ENCODE measurements at places on chromosomes 5 and 9.

GRCh38 chr5:169367861-169368260, 66.9 kb upstream of the SLIT3 start:
- no peak for DNase-seq

DNA sequence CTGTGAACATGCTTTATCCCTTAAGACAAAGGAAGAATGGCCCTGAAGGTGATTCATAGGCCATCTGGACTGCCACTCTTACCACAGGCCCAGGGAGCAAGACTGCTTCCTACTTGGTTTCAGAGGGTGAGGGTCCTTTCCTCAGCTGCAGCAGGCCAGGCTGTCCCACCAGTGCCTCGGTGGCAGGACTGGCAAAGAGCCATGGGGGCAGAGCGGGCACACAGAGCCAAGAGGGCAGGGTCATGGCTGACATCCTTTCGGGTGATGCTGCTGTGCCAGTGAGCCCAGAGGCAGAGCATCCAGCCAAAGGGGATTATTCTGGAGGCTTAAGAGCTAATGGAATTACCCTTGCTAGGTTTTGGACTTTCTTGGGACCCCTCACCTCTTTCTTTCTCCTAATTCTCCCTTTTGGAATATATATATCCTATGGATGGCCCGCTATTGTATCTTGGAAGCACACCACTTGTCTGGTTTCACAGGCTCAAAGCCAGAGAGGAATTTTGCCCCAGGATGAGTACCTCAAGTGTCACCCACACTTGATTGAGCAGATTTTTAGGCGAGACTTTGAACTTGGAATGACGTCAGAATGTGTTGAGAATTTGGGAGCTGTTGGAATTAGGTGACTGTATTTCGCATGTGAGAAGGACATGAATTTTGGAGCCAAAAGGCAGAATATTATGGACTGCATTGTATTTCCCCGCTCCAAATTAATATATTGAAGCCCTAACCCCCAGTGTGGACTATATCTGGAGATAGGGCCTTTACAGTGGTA, 180.6 kb downstream of the BARX1 start:
- no peak for DNase-seq

DNA sequence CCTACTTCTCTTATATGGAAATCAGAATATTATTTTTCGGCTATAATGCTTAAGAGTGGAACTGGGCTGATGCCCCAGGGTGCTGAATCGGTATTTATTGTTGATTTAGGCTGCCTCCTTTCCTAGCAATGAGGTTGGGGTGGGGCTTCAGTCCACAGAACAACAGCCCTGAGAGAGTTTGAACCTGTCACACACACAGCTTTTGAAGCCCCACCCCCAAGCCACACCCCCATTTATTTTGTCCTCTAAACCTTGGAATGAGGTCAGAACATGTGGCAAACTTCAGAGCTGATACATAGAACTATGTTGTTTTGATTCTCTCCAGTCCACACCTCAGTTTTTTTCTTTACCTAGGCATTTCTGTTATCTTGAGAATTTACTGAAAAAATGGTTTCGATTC, 51.7 kb upstream of the CAMK4 start:
- no peak for DNase-seq

- DNase-seq, result no peak
Measured at GRCh38 chr9:106761493-106761892, 101.5 kb upstream of the ZNF462 start.

DNA sequence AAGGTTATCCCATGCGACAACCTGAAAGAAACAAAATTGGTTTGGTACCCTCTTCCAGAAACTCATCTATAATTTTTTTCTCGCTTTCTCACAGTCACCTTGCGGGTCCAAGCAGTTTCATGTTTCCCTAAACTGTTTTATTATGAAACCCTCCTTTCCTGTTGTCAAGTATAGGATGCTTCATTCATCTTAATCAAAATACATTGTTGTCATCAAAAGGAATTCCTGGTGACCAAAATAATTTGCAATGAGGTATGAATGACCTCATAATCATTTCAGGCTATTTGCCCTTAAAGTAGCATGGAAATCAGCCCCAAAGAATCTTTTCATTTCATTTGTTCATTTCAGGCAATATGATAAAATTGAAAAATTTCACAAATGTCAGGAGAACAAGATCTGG, 503.0 kb downstream of the SPATA31D1 start:
- DNase-seq, result no peak

DNA sequence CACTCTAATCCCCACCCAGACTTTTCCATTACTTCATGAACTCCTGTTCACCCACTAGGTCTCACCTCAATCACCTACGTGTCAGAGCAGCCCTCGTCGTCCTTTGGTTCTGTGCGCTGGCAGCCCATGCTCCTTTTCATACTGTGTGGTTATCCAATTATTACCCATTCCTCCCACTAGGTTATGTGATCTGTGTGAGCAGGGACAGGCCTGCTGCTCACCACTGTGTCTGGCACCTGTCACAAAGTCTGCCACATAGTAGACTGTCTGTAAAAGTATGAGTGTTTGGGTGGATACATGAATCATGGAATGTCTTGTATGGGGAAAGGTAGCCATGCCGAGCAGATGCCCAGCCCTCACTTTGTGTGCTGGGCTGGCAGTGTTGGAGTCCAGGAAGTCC, 12.1 kb upstream of the SMAD5 start:
- no peak for DNase-seq

GRCh38 chr9:111945216-111945615, 48.6 kb downstream of the UGCG start:
- no peak for DNase-seq

DNA sequence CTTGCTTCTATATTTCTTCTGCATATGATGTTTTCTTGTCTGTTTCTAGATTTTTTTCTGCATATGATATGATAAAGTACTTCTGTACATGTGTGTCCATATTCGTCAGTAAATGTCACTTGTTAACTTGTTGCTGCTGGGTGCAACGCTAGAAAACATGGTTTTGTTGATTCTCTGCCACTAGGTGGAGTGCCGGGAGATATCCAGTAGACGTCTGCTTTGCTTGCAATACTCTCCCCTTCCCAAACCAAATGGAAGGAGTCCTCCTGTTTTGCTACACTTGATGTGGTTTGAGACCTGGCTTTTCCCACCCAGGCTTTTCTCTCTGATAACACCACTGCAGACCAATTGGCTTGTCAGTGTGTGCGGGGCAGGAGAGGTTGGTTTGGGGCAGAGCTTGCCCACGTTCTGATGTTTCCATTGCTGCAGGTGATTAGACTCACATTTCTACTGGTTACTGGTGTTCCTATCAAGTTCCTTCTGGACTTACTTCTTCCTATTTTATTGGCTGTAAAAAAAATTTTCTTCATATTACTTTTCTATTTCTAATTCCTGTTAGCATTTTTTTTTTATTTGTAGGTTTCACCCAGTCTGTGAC, 900.0 kb upstream of the CDH10 start:
- DNase-seq, result no peak

- no peak for DNase-seq
Measured at GRCh38 chr9:80842389-80842788, 847.0 kb downstream of the TLE1 start.

GRCh38 chr9:133589454-133590227, 19.5 kb downstream of the FAM163B start:
- no peak for DNase-seq

DNA sequence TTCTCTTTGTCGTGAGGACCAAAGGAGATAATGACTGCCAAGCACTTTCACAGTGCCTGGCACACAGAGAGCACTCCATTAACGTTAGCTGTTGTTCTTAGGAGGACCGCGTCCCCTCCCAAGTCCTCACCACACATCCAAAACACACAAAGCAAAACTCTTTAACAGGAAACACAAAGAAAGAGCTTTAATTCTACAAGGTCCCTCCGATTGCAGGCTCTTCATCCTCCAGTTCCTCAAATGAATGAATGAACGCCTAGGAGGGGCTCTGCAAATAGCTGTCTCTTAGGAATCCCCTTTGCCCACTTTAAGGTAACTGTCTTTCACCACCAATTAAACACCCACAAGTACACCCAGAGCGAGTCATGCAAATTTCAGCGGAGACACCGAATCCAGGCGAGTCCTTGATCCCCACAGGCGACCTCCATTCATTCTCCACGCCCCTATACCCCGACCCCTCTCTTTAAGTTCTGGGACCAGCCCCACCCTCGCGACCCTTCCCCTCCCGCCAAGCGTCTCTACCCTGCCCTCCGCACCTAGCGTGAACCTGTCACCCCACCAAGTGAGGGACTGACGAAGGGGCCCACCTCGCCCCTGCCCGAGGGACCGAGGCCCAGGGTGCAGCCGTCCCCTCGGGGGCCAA, 644 bp downstream of the TSC1 start:
- DNase-seq, result no peak

- DNase-seq, result no peak
Measured at GRCh38 chr5:26807231-26808199, 230.9 kb downstream of the CDH9 start.

- DNase-seq, result no peak
Measured at GRCh38 chr9:17272536-17272935, 137.7 kb downstream of the CNTLN start.

- no peak for DNase-seq
Measured at GRCh38 chr5:76610196-76610595, 13.0 kb downstream of the F2RL2 start.

- DNase-seq, result no peak
Measured at GRCh38 chr5:143159031-143159430, 244.5 kb downstream of the NR3C1 start.

GRCh38 chr9:34606905-34607304, 5.0 kb downstream of the RPP25L start:
- DNase-seq, result no peak

- no peak for DNase-seq
Measured at GRCh38 chr5:181229996-181230395, 6.9 kb downstream of the TRIM41 start.

- no peak for DNase-seq
Measured at GRCh38 chr5:151262532-151262931, 9.5 kb downstream of the GM2A start.

GRCh38 chr9:98998441-98999151, 54.9 kb downstream of the COL15A1 start:
- DNase-seq, result no peak

DNA sequence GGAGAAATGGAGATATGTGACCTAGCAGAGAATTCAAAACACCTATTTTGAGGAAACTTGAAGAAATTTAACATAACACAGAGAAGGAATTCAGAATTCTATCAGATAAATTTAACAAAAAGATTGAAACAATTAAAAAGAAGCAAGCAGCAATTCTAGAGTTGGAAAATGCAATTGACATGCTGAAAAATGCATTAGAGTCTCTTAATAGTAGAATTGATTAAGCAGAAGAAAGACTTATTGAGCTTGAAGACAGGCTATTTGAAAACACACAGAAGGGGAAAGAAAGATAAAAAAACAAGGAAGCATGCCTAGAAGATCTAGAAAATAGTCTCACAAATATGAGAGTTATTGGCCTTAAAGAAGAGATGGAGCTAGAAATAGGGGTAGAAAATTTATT, 87.8 kb upstream of the SLC1A1 start:
- DNase-seq, result no peak

- no peak for DNase-seq
Measured at GRCh38 chr9:133351526-133351907, 3.5 kb downstream of the RPL7A start.

- no peak for DNase-seq
Measured at GRCh38 chr5:132481596-132482211, 8.9 kb downstream of the IRF1 start.

- no peak for DNase-seq
Measured at GRCh38 chr9:104256031-104256695, 162.1 kb downstream of the SMC2 start.

DNA sequence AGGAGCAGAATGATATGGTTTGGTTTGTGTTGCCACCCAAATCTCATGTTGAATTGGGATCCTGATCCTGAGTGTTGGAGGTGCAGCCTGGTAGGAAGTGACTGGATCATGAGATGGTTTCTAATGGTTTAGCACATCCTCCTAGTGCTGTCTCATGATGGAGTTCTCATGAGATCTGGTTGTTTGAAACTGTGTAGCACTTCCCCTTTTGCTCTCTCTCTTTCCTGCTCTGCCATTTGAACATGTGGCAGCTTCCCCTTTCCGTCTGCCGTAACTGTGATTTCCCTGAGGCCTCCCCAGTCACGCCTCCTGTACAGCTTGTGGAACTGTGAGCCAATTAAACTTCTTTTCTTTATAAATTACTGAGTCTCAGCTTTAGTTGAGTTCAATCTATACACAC, 756.8 kb upstream of the CDH6 start:
- DNase-seq, result no peak

DNA sequence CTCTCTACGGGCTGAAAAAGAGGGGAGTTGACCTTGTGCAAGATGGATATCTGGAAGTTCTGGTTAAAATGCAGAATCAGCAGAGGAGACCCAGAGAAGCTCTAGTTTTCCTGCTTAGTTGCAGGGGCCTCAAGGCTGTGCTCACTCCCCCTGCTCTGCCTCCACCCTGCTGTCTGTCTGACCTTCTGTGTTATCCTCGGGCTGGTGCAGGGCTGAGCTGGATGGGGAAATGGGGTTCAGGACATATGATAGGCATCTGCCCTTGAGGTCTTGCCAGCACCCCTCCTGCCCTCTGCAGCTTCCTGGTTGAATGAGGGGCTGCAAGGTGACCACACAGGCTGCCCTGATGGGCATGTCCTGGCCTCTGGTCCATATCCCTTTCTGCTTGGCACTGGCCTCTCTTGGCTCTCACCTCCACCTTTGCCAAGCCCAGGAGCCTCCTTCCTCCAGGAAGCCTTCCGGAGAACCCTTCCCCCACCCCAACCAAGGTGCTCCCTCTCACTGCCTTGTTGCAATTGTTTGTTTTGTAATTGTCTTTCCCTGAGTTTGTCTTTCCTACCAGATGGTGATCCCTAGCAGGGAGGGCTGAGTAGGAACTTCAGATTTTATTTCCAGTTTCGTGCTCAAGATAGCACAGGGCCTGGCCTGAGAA, 1.3 kb downstream of the TMEM268 start:
- DNase-seq, result no peak

DNA sequence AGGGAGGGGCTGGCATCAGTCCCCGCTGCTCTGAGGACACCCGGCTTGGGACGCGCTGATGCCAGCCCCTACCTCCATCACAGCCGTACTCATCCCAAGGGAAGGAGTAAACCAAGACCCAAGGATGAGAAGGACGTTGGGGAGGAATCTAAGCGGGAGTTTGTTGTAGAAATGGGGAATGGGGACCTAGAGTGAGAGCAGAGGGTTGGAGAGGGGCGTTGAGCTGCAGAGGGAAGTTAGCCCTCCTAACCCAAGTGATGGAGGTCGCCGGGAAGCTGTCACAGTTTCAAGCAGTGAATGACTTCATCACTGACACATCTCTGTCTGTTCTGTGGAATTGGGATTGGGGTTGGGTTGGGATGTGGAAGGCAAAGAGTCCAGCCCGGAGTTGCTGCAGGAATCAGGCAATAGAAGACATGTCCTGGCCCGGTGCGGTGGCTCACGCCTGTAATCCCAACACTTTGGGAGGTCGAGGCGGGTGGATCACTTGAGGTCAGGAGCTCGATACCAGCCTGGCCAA, 759 bp upstream of the SUSD1 start:
- DNase-seq, result no peak
